Testis (tissue), 5 donors: ENCODE measurements at places on chromosomes 7 and 10. TPM values are rescaled to one million over a fixed set of nuclear protein-coding genes. Genes with fewer than 3 reads are reported as not detected.

The MALSU1 gene
- polyA plus RNA-seq, result 74.9 TPM

The SUV39H2 gene
- 69.4 TPM for polyA plus RNA-seq

The ASAH2B gene
- polyA plus RNA-seq, result 4.1 TPM

The ZNF488 gene
- 2.0 TPM for polyA plus RNA-seq

The NCF1 gene
- polyA plus RNA-seq, result 8.3 TPM
